Stimulated activated CD4-positive, alpha-beta T cell treated with anti-CD3 and anti-CD28 coated beads, Interleukin-2, amount 100 ng/mL, for 48 hours (primary cell): ENCODE measurements at places on chromosomes 6 and 20.
A peak's percentile ranks its signal among the peaks of the same experiment; 100 is the strongest.

DNA sequence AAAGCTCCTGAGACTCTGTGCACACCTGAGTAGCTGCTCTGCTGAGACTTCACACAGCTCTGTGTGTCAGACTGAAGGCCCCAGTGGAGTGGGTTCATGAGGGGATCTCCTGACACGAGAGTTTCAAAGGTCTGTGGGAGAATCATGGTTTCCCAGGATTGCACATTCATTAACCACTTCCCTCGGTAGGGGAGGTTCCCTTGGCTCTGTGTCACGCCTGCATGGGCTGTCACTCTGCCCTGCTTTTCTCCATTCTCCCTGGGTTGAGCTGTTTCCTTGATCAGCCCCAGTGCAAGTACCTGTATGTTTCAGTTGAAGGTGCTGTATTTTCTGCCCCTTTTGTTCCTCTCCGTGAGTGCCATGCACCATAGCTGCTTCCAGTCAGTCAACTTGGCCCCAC is 236.9 kb downstream of the EPM2A start:
- DNase-seq, result no peak

DNA sequence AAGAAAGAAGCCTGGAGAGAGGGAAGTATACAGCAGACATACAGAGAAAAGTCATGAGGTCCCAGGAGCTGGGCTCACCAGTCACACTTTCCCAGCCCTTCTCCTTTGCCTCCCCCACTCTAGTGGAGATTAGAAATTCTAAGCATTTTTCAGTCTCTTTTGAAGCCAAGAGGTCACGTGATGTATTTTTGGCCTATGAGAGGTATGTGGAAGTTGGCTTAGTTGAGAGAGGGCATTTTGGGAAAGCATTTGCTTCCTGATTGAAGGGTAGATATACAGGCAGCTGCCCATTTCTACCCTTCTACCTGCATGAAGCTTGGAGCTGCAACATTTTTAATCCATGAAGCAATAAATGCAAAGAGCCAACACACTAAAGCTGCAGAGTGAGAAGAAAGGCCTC is 106.0 kb upstream of the TNFAIP3 start:
- DNase-seq, result no peak

DNA sequence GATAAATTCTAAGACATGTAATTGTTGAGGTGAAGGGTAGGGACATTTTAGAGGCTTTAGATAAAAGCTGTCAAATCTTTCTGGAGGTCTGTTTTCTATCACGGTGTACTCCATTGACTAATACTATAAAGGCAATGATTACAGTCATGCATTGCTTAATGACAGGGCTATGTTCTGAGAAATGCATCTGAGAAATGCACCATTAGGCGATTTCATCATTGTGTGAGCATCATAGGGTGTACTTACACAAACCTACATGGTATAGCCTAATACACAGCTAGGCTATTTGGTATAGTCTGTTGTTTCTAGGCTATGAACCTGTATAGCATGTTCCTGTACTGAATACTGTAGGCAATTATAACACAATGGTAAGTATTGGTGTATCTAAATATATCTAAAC is 71.3 kb upstream of the FYN start:
- no peak for DNase-seq

DNA sequence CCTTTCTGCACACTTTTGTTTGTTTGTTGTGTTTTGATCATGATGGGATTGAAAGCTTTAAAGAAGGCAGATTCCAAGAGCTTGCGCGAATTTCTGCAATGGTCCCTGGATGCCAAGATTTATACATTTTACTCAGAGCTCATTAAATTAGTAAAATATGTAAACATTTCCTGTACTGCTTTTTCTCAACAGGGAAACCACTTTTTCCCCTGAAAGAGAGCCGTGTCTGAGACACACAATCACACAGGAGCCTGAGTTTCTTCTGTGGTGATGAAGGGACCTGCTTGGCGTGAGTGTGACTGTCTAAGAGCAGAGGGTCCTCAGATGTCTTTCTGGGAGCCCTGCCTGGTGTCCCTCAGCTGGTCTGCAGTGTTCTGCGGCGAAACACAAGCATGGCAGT is 12.1 kb upstream of the TAGAP start:
- DNase-seq, result no peak

GRCh38 chr6:136627191-136627590 is 77.0 kb upstream of the MAP7 start:
- DNase-seq, result no peak

GRCh38 chr6:168988801-168989200 is 264.8 kb downstream of the THBS2 start:
- no peak for DNase-seq

- no peak for DNase-seq
Observed at GRCh38 chr20:10661261-10661660, 12.5 kb downstream of the JAG1 start.

DNA sequence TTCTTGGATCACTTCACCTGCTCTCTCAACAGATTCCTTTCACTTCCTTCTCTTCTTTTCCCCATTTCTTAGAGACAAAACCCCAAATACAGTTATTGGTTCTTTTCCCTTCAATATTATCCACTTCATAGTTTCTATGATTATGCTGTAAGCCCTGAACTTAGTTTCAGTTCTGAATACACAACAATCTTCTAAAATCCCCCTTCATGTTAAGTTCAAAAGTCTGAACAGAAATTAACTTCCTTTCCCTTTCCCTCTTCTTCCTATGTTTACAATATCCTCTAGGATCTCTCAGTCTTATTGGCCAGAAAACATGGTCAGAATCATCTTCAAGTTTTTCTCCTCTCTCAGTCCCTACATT is 57.7 kb downstream of the OGFRL1 start:
- no peak for DNase-seq

DNA sequence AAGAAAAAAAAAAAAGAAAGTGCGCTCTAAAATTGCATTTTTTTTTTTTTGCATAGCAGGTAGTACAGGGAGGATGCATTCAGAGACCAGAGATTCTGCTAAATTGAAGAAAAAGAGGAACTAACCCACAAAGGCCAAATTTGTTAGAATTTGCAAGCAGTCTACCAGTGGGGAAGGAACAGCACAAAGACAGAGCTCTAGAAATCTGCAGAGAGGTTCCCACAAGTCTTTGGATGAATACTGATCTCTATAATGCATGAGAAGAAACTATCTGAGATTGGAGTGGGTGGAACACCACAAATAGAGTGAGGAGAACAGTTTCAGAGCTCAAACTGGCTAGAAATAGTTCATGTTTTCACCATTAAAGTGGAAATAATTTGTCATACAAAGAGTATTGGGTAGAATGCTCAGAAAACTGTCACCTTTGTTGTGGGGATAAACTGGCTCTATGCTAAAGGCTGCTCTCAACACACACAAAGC is 79.6 kb upstream of the AHI1 start:
- DNase-seq, result no peak

DNA sequence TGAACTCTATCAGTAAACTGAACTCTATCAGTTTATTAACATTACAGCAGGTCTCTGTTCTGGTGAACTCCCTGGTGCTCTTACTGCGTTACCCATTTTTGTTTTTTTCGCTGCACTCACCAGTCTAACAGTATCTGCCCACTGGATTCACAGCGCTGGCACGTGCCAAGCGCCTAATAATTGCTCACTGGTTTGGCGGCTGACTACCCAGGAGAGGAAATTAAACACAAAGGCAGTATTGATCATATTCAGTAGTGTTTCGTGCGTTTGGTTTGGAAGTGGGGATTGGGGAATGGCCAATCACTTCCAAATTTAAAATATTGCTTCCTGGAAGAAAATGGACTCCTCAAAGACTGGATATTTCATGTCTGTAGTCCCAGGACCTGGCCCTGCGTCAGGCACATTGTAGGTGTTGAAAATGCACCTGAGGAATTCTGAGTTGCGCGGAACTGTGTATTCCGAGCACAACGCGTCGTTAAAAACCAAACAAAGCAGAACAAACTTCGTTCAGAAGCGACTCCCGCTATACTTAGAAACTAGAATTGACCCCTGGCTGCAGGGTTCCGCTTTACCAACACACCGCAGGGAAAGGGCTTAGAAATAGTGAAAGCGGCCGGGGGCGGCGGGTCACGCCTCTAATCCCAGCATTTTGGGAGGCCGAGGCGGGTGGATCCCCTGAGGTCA is 1.1 kb upstream of the RPS12 start:
- DNase-seq, result peak; percentile 18

- DNase-seq, result no peak
Observed at GRCh38 chr6:110419028-110419739, 3.8 kb upstream of the DDO start.

GRCh38 chr6:91273729-91274128 is 686.9 kb upstream of the MAP3K7 start:
- no peak for DNase-seq
